CD4-positive, alpha-beta T cell treated with Interleukin-15 for 4 hours (primary cell): ENCODE measurements at places on chromosomes 6 and 20.

- no peak for DNase-seq
Measured at GRCh38 chr6:56435326-56435725, 187.9 kb upstream of the COL21A1 start.

DNA sequence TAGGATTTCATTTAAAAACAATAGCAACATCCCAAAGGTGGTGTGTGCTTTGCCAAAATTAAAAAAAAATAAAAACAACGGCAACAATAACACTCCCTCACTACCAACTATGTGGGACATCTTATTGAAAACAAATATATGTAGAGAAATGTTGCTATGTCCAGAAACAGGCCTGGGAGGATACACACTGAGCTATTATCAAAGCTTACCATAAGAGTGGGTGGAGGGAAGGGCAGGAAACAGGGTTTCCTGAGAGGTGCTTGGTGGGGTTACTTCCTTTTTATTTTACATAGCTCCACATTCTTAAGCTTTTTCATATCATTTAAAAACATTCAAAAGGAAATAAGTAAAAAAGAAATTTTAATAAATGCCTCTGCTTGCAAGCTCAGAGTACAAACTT is 150.0 kb upstream of the RIPOR2 start:
- DNase-seq = peak; percentile 18

- DNase-seq = no peak
Measured at GRCh38 chr6:55499591-55499990, 79.4 kb downstream of the HMGCLL1 start.

DNA sequence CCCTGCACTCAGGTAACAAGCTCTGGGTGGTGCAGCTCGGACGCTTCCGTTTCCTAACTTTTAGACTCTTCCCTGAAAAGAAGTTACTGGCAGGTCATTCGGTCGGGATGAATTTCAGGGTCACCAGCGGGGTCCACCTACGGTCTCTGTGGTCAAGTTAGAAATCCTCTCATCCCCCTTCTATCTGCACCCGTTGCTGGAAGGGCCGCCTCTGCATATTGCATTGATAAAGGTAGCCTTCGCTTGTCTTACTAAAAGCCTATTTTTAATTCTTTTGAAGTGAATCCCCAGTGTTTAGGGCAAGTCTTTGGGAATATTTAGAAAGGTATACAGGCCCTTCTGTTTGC is 47.3 kb downstream of the LRRN4 start:
- DNase-seq = no peak

DNA sequence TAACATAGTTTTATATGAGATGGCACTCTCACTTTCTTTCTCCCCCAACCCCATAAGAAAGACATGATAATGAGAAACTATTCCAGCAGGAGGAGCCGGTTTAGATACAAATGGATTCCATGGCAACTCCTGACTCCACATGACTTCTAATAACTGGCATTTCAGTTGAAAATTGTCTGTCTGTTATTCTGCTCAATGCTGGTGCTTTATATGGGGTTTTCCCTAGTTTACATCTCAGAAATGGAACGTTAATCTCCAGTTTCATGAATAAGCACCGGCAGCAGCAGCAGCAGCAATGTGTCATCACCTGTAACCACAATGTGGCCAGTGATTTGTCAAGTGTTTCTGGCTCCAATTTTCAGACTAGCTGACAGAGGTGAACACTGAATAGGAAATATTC is 8.0 kb upstream of the SIM1 start:
- no peak for DNase-seq

DNA sequence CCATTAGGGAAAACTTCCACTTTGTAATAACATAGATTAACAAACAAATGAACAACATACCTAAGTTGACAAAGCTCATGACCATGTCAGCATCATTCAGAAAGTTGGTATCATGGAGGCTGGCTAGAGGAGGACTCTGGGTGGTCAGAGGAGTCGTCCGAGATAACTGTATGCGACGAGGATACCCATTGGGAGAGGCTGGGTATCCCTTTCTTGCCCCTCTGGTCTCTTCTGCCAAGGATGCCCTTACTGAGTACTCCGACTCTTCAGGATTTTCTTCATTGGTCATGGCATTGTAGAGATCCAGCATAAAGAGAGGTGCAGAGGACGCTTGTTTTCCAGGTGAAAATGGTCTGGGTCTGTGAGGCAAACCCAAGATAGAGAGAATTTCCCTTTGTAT is 1.1 kb downstream of the BMP5 start:
- no peak for DNase-seq

DNA sequence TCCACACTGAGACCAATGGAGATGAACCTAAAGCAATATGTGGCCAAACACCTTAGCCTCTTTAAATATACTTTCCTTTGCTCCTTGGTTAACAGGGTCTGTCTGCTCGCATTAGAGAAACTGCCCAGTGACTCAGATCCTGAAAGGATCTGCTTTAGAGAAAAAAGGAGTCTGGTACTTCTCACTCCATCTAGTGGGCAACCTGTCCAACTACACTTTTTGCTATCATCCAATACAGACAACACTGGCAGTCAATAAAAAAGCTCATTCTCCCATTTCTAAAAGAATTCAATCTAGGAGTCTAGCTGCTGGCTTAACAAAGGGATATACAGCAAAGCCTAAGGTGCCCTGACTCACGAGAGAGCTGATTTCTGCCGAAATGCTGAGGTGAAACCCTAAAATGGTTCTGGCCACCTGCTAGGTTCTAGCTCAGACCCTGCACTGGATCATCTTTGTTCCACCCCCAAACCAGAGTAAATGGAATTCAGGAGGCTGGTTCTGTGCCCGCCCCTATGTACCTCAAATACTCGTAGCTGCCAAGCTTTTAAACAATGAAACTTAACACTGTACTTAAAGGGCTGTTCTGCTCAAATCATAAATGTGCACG is 11.5 kb downstream of the GNL1 start:
- DNase-seq = peak; percentile 70

DNA sequence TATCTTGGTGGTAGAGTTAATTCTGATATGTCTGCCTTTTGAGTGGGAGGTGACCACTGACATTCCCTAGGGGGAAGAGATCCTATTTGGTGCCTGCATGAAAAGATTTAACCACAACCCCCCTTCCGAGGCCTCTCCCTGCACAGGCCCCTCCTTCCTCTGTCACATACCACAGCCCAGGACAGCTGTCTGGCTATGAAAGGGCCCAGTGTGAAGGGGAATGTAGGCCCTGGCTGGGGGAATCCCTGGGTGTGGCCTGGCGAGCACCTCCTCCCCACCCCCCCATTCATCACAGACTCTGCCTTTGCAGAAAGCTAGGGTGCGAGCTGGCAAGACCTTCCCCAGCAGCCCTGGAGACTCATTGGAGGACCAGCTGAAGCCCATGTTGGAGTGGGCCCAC is 27.4 kb upstream of the MAPRE1 start:
- DNase-seq = peak; percentile 19

DNA sequence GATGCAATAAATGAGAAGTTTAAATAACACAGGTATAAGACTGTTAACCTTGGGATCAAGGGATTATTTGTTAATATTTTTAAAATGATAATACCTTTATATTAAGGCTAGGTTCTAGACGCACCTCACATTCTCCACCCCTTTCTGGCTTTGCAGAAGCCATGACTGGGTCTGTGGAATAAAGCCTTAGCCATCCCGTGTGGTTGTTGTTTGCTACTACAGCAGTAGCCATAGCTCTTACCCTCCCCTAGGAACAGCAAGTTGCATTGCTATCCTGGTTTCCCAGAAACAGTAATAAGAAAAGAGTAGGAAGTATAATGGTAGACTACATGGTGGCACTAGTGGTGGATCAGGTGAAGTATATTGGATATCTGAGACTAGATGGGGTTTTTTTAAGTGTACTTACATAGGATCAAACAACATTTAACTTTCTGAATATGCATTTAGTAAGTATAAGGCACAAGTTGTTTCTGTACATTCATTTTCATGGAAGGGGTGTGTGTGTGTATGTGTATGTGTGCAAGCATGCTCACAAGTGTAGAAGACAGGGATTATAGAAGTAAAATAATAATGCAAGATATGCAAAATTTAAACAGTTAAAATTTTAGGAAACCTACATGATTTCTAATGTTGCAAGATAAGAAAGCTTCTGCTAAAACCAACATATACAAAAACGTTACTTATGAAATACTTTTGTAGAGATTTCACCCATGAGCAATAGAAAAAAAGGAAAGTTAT is 384.2 kb downstream of the PRKN start:
- DNase-seq = no peak

DNA sequence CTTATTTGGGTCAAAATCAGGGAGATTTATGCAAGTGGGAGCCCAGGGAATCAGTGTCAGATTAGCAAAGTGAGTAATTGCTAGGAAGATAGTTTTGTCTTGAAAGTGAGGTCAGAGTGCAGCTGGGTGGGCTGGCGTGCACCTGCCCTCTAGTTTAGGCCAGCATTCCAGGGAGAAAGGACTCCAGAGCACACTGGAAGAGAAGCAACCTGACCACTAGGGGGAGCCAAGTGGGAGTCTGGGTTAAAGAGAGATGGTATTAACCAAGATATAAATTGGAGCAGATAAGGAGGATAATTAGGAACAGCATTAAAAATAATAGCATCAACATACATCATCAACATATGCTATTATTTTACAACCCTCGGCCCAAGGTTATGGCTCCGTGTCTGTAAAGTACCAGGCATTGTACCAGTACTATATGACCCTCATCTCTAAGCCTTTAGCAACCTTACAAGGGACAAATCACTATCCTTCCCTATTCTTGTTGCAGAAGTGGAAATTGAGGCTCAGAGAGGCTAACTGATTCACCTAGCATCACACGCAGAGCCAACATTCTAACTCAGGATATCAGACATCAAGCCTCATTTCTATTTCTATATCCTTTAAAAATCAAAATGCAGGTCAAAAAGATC is 57.8 kb downstream of the SLC2A10 start:
- peak; percentile 16 for DNase-seq

DNA sequence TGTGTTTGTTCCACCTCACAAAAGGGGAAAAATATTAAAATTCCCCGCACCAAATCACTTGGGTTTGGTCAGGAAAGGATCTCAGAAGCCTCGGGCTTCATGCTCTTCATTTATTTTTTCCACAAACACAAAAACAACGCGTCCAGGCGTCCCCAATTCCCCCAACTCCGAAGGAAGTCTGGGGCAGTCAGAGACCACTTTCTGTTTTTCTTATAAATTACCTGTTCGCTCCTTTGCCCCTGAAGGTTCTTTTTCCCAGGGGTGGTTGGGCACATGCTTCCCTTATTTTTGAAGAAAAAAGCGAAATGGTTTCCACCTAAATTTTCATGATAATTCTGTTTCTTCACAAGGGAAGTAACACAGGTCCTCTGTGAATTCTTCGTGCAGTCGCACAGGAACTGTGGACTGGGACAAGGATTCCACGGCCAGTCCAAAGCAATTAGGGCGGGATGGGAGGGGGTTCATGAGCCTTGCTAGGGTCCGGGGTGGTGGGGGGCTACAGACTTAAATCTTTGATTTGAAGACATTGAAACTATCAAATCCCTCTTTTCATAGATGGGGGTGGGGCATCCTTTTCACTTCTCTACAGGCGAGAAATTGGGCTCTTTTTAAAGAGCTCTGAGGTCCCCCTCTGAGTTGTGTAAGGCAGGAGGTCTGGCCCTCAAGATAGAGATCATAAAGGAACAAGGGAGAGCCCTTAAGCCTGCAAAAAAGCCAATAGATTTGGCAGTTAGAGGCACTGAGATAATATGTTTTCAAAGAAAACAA is 30.5 kb upstream of the HFE start:
- no peak for DNase-seq

DNA sequence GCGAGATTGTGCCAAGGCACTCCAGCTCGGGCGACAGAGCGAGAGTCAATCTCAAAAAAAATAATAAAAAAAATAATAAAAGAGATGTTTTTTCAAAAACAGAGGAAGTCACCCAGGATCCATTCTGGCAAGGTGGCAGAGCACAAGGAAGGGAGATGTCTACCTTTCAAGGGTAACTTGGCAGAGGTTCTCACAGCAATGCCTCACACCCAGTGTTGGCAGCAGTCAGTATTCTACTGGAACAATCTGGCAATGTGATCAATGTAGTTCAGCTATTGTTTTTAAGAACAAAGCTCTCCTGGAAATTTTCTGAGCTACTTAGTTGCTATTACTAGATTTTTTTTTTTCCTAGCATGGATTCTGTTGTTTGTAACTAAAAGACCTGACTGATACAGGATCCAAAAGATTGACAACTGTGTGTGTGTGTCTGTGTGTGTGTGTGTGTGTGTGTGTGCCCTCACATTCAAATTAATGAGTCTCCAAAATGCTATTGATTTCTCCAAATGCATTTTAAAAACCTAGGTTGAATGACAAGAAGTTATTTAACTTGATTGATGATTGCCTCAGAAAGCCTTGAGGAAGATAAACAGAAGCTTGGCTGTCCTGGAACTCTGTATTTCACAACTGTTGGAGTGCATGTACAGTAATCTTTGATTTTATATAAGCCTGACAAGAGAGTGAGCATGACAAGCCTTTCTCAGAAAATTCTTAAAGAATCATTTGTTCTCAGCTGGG is 114.1 kb upstream of the RREB1 start:
- DNase-seq = no peak

- peak; percentile 57 for DNase-seq
Measured at GRCh38 chr20:48620507-48621375, 207.1 kb downstream of the PREX1 start.

DNA sequence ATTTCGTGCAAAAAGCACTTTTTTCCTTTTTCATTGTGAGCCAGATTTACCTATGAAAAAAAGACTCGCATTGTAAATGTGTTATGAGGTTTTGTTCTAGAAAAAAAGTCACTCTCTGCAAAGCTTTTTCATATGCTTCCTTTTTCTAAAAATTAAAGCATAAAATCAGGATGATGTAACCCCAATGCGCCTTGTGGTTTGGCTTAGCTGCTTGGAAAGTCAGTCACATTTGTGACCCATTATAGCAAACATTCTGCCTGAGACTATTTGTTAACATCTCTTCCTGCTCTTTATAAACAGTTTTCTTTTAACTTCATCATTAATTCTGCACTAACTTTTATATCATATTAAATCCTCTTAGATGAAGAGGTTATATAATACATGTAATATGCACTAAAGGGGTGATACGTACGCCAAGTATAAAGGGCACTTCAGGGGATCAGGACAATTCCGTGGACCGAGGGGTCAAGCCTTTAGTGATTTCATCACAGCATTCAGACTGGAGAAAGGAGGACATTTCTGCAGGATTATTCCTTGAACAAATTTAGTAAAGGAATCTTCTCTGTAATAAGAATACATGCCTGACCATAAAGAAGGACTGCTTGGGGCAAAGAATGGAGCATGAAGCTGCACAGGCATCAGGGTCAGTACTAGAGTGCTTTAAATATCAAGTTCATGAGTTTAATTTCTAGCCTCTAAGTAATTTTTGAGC is 48.1 kb upstream of the SMLR1 start:
- DNase-seq = no peak

DNA sequence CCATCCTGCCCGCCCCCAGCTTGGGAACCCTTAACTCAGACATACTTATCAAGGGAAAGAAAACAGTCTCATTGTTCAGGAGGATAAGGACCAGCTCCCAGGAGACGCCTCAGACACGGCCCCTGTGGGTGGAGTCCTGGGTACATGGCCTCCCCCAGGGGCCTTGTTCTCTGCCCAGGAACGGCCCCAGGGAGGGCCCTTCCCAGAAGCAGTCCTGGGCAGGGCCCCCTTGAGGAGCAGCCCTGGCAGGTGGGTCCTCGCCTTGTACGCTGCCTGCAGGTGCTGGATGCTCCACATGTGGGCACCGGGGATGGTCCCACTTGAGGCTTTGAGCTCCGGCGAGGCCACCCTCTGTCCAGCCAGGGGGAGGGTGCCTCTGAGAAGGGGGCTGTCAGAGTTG is 4.5 kb upstream of the GATA5 start:
- DNase-seq = no peak
